IPS-NIHi11 (cell line): ENCODE measurements at places on chromosomes 11 and 22.

DNA sequence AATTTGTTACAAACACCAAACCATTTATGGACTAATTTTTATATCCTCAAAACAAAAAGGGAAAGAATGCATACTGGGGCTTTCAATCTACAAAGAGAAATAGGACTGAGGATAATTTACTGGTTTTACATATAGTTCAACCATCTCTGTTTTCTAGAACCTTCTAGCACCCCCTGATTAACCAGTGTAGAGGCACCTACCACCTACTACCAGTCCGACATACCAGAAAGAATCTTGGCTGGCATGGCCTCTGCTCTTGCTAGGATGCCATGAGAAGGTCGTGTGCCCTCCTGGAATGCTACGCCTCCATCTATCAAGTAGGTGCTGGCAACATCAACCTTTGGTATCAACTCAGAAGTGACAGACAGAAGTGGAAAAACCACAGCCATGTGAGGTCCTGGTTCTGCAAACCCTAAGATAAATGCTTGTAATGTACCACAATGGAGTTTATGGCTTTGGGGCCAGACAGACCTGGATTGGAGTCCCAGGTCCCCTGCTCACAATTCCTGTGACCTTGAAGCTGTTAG is 28.2 kb downstream of the MYH9 start:
- no peak for DNase-seq

- no peak for DNase-seq
Observed at GRCh38 chr11:110428956-110429730, 605 bp upstream of the FDX1 start.

- peak; percentile 85 for DNase-seq
Observed at GRCh38 chr11:132402071-132402684, 1031.8 kb downstream of the NTM start.

DNA sequence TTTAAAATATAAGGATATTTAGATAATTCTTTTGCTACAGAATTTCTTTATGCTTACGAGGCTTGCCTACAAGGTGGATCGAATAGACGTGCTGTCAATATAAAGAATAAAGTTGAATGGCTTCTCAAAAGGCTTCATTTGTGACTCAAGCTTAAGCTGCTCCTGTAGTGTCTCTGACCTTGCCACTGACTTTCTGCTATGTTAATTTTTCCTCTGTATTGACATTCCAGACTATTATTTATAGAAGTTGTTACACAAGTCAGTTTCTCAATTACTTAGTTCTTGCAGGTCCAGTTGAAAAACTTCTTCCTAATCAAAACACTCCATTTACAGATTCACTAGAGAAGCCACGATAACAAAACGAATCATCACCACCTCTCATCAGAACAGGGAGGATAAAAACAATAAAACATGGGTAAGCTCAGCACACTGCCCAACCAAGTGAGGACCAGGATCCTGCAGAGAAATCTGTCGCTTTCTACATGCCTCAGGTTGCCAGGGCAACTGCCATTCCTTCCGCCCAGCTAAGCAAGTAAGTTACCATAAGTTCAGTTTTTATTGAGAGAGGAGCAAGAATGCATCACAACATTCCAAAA is 39.0 kb upstream of the CHKA start:
- no peak for DNase-seq

DNA sequence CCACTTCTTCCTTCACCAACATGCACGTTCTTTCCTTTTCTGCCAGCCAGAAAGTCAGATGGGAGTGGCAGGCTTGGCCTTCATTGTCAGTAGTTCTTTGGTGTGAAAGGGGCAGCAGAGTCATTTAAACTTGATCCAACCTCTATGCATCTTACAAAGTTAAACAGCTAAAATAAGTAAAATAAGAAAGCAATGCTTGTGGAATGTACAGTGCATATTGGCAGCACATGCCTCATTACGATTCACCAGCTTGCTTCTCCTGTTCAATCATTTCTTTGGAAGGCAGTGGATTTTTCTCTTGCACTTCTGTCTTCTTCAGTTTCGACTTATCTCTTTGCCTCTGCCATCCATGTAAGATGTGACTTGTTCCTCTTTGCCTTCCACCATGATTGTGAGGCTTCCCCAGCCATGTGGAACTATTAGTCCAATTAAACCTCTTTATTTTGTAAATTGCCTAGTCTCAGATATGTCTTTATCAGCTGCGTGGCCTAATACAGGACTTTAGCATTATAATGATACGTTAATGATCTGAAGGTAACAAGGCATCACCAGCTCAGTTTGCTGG is 14.8 kb downstream of the LGALS12 start:
- no peak for DNase-seq

GRCh38 chr11:69416762-69417698 is 64.4 kb upstream of the LINC01488 start:
- no peak for DNase-seq

- DNase-seq: no peak
Observed at GRCh38 chr11:17369094-17369493, 17.5 kb downstream of the NCR3LG1 start.

DNA sequence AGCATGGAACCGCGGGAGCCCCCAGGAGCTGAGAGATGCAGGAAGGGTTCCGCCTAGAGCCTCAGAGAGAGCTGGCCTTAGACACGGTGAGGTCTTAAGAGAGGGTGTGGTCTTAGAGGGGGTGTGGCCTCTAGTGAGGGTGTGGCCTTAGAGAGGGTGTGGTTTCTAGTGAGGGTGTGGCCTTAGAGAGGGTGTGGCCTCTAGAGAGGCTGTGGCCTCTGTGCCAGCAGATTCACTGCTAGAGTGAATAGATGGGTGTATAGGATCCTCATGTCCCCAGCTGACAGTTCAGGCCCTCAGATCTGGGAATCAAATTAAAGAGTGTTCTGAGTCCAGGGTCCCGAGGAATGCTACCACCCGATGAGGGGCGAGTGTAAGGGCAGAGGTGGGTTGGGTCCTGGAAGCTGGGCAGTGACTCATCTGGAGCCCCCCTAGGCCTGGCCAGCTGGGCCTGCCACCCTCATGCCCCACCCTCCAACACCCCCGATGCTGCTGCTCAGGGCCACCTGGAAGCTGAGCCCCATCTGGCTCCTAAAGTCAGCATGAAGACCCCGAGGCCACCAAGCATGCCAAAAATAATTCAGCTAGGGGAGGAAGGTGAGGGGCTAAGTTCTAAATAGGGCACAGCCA is 49.5 kb downstream of the IGF2 start:
- DNase-seq: peak; percentile 87

GRCh38 chr22:31092161-31092560 is 11.0 kb downstream of the SMTN start:
- DNase-seq: no peak

DNA sequence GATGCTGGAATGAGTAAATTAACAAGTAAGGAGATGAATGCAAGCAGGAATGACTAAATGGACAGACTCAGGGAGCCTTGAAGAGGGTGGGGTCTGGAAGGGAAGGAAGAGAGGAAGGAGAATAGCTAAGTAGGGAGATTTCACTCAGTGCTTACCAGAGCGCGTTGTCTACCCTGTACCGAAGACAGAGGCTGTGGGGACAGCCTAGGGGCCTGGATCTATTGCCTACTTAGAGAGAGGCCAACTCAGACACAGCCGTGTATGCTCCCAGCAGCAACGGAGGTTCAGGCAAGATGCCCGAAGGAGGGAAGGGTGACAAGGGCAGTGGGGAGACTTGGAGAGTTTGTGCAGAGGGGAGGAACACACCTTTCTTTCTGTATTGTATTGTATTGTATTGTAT is at the start of gene FOLR2:
TSS of gene FOLR2 (plus strand) at position 157 of the 400 bp plus-strand sequence. CDS start 1,791 bp downstream, outside the sequence.
- no peak for DNase-seq

- no peak for DNase-seq
Observed at GRCh38 chr22:43944670-43945430, 10.4 kb upstream of the SAMM50 start.

DNA sequence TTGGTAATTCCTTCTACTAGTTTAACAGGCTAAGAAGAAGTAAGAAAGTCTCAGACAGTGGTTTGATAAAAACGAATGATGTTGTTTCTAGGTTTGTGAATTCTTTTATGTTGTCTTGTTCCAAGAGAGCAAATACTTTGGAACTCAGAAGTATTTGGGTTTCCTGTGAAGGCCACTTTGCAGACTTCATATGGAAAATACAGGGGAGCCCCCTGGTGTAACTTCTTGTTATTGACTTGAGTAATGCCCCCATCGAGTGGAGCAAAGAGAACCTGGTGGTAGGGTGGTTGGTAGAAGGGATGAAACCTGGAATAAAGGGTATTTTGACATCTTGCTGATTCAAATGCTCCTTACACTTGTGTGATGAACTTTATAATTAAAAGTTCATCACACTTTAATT is 40.0 kb upstream of the PTH start:
- DNase-seq: peak; percentile 18

DNA sequence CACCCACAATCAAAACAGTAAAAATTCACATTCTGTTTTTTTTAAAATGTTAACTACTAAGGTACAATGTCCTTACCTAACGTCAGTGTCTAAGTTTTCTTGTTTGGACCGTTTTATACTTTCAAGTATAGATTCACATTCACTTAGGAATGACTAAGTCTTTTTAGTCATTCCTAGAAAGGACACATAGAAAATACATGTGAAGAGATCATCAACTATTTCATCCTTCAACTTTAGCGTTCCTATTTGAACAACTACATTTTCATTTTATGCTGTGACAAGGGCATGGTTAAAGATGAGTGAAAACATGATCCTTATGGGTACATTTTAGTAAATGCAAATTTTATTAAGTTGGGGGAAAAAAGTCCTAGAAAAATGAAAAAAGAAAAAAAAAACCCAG is 62.8 kb downstream of the DDX10 start:
- no peak for DNase-seq

GRCh38 chr11:2998073-2998850 is 6.1 kb upstream of the NAP1L4 start:
- DNase-seq: no peak

GRCh38 chr22:48302657-48303368 is 1524.9 kb downstream of the BRD1 start:
- DNase-seq: no peak

DNA sequence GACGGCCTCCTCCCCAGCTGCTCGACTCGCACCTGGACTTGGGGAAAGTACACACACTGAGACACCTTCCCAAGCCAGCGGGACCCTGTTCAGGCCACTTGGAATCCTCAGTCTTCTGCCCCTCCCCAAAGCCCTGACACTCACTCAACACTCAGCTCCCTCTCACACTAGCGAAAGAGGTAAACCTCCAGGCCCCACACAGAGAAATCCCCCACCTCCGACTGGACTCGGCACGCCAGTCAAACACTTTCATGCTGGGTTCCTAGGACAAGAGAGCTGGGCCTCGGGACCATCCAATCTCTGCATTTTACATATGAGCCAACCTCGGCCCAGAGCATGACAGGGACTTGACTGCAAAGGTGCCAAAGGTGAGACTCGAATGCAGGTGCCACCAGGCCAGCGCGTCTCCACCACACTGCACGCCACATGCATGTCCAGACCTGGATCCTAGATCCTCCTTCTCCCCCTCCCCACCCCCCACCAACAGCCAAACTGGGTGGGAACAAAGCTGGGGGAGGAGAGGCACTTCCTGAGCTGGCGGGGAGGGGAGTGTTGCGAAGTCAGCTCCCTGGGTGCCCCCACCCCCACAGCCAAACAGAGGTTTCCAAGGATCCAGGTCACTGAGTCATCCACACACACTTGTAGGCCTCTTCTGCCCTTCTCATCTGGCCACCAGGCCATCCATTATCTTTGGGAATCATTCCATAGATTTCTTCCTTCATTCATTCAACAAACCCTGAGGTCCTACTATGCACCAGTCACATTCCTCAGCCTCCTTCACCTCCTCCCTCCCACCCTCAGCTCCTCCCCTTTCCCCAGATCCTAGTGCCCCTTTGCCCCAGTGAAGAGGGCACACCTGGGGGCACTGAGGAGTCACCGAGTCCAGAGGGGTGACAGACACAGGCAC is 10.7 kb upstream of the CD5 start:
- DNase-seq: no peak

GRCh38 chr11:128728767-128729587 is 35.1 kb downstream of the FLI1 start:
- DNase-seq: no peak

DNA sequence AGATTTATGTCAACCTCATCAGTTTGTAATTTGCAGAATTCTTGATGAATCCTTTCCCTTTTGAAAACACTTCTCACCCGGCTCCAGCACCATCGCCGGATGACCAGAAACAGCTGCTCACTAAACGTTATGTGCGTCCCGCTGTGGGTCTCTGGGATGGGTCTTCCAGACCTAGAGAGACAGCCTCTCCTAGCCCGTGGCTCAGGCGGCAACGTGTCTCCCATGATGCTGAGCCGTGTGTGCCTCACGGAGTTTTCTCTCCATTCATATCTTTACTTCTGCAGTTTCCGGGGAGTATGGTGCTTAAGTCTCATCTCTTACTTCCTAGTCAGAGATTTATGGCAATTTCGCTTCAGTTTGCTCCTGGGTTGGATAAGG is 25.0 kb upstream of the ACR start:
- DNase-seq: no peak

- DNase-seq: no peak
Observed at GRCh38 chr11:95297680-95298452, 66.9 kb upstream of the SESN3 start.

DNA sequence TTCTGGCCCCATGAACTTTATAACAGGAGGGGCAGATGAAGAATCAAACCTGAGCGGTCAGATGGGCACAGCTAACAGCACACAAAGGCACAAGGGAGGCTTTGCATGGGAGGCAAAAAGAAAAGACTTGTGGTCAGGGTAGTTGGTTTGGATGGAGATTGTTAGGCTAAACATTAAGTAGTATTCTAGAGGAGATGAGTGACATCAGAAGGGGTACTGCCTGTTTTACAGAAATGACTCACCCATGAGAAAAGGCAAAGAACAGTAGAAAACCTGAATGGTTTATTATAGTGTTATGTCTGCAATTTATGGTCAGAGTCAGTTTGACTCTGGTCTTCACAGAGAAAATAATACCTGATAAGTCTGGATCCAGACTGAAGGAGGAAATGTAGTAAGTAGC is 129.8 kb upstream of the KIRREL3 start:
- no peak for DNase-seq

GRCh38 chr22:30250039-30250565 is 3.5 kb upstream of the LIF start:
- DNase-seq: no peak

DNA sequence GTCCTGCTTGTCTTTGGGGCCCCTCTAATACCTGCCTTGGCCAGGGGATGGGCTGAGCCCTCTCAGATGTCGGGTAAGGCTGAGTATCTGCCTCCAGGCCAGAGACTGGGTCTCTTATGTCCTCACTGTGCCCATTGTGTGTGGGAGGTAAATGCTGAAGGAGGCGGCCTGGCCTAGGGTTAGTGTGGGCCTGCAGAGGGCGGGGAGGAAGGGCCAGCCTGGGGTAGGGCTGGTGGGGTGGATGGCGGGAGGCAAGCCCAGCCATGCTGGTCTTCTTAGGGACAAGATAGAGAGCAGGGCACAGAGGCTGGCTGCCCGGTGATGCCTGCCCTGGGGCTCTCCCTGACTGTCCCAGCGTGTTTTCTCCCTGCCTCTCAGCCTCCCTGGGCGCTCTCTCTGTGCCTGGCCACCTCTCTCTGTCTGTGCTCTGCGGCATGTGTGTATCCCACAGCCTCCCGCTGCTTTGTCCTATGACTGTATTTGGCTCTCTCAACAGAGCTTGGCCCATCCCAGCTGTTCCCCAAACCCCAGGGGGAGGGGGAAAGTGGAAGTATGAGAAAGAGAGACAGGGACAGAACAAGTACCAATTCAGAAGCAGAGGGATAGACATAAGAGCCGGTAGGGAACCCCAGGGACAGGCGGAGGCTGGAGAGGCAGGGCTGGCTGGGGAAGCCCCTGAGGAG is 57.0 kb downstream of the PDE2A start:
- DNase-seq: no peak
